ENCODE measurements at places on chromosomes 11 and 22. TPM values are rescaled to one million over a fixed set of nuclear protein-coding genes. Genes with fewer than 3 reads are reported as not detected.

The OR2AG2 gene
- total RNA-seq = not detected

The TRIM49D1 gene
- total RNA-seq = not detected

The PTH gene
- total RNA-seq = not detected

The NRIP3 gene
- 4.6 TPM for total RNA-seq

Data from CD4-positive, alpha-beta T cell (primary cell).